ENCODE measurements at places on chromosomes 5 and 9.

GRCh38 chr9:130998597-130999244 is 10.3 kb upstream of the LAMC3 start:
- DNase-seq: no peak

GRCh38 chr5:163190784-163191183 is 246.6 kb upstream of the CCNG1 start:
- DNase-seq: no peak

GRCh38 chr9:137589441-137590122 is 730 bp downstream of the ZMYND19 start:
- DNase-seq: peak; percentile 35

GRCh38 chr5:61659221-61659696 is 327.2 kb downstream of the ZSWIM6 start:
- DNase-seq: no peak

- no peak for DNase-seq
Measured at GRCh38 chr5:169070413-169070812, 230.5 kb downstream of the SLIT3 start.

- DNase-seq: no peak
Measured at GRCh38 chr5:95884017-95884325, 61.4 kb upstream of the GLRX start.

DNA sequence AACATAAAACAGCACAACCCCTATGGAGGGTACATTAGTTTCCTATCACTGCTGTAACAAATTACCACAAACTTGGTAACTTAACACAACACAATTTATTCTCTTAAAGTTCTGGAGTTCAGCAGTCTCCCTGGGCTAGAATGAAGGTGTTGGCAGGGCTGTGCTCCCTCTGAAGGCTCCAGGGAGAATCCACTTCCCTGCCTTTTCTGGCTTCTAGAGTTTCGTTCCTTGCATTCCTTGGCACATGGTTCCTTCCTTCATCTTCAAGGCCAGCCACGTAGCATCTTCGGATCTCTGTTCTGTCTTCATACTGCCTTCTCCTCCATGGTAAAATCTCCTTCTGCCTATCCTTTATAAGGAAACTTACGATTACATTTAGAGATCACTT is 25.0 kb upstream of the GSN start:
- DNase-seq: no peak

GRCh38 chr5:35880156-35880555 is 23.5 kb downstream of the IL7R start:
- DNase-seq: no peak

DNA sequence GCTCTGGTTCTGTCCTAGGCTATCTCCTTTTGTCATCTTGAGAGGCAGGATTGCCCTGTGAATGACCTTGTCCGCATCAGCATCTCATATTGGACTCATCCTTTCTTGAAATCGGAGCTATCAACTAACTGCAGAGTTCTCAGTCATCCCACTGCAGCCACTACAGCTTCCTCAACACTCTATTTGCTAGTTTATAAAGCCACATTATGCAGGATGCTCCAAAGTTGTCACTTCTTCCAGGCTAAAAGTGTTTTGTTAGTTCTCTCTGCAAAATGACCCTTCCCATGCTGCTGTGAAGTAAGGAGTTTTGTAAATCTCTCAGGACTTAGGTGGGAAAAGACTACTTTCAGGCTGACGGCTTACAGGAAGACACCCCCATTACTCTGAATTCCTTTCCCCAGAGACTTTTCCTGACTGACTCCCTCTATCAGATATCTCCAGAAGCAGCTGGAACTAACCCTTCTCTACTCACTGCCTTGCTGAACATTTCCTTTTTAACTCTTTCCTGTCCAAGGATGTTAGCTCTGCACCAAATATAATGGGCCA is 257.6 kb downstream of the NFIB start:
- DNase-seq: no peak

DNA sequence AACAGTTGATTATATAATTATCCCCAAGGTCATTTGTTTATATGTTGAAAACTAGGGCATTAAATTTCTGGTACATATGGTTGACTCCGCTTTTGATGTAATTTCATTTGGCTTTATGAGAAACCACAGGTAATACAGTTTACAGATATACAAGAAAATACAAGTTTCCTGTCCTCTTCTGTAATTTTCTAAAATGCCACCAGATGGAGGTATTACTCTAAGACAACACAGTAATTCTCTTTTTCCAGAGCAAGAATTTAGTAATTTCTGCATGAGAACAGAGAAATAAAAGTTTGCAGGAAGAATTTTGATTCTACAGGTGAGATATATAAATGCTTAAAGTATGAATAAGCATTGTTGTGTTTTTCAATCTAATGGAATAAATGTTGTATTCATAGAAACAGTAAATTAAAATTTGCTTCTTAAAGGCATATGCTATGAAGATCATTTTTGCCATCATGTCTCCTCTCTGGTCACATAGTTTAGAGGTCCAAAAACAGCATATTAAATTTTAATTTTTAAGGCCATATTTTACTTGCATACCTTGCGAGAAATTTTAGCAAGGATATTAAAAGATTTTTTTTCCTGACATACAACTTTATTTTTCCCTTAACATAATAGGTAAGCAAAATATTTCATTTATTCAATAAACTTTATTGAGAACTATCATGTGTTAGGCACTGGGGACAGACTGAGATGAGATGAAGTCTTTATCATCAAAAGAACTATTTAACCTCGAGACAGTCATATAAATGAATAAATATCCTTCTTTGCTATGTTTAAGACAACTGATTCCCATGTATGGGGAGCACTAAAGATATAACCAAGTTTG is 22.7 kb downstream of the CHD1 start:
- no peak for DNase-seq

- no peak for DNase-seq
Measured at GRCh38 chr5:14852779-14853178, 18.8 kb downstream of the ANKH start.

- no peak for DNase-seq
Measured at GRCh38 chr9:69370430-69370829, 45.4 kb downstream of the ENTREP1 start.

GRCh38 chr5:61184708-61185107 is 22.4 kb upstream of the SMIM15 start:
- no peak for DNase-seq

GRCh38 chr9:92962303-92962649 is 15.0 kb downstream of the FGD3 start:
- DNase-seq: no peak

- no peak for DNase-seq
Measured at GRCh38 chr5:60066502-60066901, 173.0 kb upstream of the PDE4D start.

DNA sequence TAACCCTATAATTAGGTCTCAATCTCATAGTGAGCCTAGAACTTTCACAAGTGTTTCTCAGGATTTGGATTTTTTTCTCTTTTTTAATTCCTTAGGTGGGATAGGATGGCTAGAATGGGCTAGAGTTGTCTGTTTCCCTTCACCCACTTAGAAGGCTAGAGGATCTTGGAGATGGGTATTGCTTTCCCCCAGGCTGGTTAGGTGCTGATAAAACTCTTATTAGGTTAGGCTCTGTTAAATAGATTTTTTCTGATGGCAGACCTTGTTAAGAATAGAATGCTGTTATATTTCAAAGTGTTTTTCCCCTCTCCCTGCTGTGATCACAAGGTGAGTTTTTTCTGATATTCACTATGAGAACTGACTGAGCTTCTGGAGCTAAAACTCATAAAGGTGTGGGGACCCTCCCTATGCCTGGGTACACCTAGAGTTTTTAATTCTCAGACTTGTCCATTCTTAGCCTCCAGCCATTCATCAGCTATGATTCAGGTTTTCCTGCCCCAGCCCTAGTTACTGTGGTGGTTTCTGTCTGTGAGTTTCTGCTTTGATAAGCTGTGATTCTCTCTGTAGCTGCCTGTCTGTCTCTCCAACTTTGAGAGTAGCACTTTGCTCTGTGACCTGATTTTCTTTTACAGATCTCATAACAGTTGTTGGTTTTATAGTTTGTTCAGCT is 132.4 kb downstream of the HACD4 start:
- DNase-seq: no peak

- DNase-seq: no peak
Measured at GRCh38 chr5:138790684-138791083, 37.5 kb downstream of the CTNNA1 start.

- no peak for DNase-seq
Measured at GRCh38 chr5:78245136-78245535, 49.4 kb downstream of the AP3B1 start.

GRCh38 chr9:3497857-3498256 is 27.9 kb downstream of the RFX3 start:
- no peak for DNase-seq

- no peak for DNase-seq
Measured at GRCh38 chr5:171528865-171529614, 109.6 kb downstream of the FGF18 start.

- no peak for DNase-seq
Measured at GRCh38 chr9:27407491-27407890, 110.5 kb upstream of the EQTN start.

- no peak for DNase-seq
Measured at GRCh38 chr9:109182940-109183798, 16.1 kb upstream of the FRRS1L start.
